Natural killer cell (primary cell): ENCODE measurements at places on chromosomes 5 and 9.

- DNase-seq, result no peak
Observed at GRCh38 chr5:58940446-58940845, 357.6 kb downstream of the RAB3C start.

DNA sequence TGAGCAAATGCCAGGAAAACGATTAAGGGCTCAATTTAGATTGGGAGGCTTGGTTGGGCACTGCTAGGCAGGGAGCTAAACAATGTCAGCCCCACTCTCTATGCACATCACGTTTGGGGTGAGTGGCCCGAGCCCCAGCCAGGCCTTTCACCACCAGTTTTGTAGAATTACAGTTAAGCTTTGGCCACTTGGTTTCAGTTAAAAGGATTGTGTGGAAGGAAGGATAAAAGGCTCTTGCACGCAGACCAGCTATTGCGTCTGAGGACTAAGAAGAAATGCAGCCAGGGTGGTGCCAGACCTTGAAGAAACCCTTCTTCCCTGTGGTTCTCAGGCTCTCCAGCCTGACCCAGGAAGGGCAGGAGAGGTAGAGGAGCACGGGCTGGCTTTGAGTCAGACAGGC lies 125.3 kb upstream of the SLC44A1 start:
- DNase-seq, result no peak

DNA sequence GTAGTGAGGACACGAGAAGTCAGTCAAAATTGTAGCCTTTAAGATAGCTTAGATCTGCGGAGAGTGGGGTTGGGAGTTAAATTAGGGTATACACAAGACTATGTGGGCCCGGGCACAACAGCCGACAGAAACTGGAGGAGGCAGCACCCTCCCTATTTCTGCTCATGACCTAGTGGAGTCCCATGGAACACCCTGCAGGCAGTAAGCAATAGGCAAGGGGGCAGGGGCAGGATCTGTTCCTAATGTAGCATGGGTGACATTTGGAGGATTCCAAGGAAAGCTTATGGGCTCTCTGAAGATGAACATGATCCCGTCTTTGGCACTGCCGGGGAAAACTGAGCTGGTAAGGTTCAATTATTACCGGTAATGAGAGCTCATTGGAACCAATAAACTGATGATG lies 67.0 kb downstream of the FEM1C start:
- no peak for DNase-seq

DNA sequence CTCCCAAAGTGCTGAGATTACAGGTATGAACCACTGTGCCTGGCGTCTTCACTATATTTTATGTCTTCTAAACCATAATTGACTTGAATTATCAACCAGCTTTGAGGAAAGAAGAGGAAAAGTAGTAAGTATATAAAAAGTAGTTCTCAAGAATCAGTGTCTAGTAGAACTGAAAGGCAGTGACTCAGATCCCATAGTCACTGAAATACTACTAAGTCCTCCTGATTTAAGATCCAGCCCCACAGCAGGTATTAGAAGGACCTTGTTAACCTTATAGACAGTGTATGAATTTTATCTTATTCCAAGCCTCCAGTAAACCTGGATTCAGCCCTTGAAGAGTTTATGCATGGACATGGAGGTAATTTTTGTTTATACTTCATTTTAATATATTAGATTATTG lies 31.5 kb downstream of the LNPEP start:
- no peak for DNase-seq

- no peak for DNase-seq
Observed at GRCh38 chr9:88372103-88372654, 16.1 kb upstream of the SPIN1 start.

DNA sequence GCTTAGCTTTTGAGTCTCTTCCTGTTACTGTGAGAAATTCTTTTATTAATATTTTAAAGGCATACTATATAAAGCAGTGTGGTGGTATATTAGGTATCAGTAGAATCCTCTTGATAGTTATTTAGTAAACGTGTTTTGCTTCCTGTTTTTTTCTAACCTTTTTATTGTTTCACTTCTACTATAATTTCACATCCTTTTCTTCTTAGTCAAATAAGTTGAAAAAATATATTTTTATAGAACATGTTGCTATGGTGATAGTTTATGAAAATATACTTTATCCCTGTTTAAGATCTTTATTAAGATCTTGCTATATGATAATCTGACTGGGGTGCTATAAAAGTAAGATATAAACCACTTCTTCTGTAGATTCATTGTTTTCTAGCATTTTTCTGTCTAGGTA lies 2.1 kb downstream of the POLK start:
- DNase-seq, result no peak

DNA sequence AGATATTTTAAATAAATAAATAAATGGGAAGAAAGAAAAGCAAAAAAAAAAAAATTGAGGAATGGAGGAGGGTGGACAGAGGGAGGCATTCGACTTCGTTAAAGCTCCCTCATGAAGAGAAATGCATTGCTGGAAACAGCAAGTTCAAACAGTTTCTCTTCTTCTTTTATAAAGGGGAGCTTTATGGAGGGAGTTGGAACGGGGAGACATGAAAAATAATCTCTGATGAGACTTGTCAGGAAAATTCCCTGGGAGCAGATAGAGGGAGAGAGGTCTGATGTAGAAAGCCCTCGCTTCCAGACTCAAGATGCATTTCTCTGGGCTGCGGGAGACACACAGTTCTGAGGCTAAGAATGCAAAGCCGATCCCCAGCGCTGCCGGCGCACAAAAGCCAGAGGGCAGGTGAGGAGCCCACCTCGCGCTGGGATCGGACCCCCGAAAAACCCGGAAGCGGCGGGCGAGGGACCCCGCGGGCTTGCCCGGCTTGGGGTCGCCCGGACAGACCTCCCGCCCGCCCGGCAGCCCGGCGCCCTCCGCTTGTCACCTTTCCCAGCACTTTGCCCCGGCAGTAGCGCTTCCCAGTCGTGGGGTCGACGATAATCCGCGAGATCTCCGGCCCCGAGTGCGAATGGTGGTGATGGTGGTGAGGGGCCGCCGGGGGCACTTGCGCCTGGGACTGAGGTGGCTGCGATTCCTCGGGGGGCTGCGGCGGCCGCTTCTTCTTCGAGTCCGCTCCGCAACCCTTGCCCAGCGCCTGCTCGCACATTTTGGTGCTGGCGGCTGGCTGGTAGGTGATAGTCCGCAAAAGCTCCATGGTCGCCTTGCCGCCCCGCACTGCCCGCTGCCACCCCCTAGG lies 512 bp downstream of the PLK2 start:
- DNase-seq, result peak; percentile 49

DNA sequence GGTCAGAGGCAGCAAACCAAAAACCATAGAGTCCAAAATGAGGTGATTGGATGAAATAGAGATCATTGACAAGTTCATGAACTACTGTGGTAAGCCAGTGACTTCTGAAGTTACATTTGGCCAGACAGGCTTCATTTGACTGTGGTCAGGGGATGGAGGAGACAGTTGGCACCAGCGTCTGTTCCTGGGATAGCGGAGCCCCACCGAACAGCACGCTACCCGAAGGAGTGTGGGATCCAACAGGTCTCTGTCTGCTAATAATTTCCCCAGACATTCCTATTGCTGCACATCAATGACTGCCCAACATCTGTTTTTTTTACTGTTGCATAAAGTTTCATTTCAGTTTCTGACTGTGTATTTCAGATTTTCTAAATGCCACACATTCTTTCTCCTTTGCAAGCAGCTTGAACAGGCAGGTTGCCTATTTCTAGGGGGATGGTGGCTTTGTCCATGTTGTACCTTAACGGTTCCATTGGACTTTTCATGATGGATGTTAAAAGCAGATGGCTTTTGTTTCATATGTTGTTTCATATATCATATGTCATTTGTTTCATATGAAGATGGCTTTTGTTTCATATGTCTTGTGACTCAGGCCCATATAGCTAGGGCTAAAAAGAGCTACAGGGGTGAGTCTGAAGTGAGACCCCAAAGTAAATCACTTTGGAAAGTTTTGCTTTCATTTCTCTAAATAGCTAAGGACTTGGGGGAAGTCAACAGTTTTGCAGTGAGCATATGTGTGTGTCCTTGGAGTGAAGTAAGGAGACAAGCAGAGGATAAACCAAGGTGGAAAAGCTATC lies 180.8 kb downstream of the GOLPH3 start:
- no peak for DNase-seq

DNA sequence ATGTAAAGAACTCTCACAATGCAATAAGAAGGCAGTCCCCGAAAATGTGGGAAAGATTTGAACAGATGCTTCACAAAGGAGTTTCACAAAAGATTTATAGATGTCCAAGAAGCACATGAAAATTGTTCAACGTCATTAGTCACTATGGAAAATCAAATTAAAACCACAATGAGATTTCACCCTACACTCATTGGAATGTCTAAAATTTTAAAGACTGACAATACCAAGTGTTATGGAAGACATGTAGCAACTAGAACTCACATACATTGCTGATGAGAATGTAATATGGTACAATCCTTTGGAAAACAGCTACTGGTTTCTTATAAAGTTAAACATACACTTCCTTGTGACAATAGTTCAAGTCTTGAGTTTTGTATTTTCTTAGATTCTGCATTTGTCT lies 11.0 kb upstream of the RECK start:
- no peak for DNase-seq

DNA sequence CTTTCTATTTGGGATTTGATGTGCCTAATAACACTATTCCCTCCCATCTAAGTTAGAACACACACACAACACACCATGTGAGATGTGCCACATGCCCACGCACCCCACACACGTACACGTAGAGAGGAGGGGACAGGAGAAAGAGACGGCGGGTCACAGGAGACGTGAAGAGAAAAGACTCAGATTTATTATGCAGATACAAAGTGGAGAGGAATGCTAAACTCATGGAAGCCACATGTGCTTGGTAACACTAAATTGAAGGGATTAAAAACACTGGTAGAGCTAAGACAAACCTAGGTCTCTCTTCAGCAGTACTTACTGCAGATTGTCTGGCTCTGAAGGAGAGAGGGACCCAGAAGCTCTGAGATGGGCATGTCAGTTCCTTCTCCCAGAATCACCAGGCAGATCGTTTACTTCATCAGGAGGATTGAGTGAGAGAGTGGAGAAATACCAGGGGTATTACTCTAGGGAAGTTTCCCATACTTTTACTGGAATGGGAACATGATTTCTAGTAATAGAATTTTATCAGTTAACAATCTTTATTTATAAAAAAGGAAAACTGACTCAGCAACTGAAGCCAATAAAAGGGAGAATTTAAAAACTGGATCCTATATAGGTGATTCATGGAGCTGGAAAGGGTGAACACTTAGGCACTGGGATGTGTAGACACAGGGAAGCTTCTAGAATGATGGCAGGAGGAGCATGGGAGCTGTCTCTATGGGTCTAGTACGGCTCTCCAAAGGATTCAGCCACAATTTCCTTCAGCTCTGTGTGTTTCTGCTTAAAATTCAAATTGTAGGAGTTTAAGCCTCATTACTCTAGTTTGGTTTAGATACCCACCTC lies 139.4 kb downstream of the MACIR start:
- no peak for DNase-seq
